Spinal cord (tissue), 10 donors: ENCODE measurements at places on chromosomes 4 and X. TPM values are rescaled to one million over a fixed set of nuclear protein-coding genes. Genes with fewer than 3 reads are reported as not detected.

MAGEC3 gene
- polyA plus RNA-seq = 2.5 TPM

DNA sequence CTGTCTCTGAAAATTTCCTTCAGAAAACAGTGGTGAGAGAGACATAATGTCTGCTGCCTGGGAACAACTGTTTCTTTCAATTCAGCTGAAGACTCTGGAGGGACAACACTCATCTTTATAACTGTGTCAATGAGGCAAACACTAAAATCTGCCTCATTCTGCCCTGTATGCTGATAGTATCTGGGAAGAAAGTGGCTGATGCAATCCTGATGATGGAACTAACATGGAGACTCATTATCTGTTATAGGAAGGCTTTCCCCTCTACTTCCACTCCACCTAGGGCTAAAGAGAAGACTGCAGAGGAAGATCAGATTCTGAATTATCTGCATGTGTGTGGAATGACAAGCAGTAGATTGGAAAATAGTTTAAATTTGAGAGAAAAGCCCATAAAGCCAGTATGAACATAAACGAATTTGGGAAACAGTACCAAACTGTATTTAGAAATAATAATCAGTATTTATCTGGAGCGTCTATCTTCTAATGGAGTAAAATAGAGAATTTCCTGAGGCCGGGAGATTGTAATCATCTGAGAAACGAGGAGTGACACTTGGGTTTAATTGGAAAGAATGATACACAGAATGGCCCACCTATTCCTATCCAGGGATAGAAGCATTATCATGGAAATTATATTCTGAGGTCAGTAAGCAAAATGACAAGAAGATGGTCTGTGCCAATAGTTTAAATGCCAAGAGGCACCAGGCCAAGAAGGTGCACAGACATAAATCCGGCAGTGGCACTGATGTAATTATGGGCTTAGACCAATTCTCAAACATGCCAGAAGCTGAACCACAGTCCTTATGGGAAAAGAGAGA, 85.4 kb downstream of the SHISA3 start:
- DNase-seq = no peak
- H3K27ac ChIP-seq = no peak overlapping the region
- H3K27me3 ChIP-seq = no peaks in the 10 kb centered on the region
- H3K36me3 ChIP-seq = no peaks in the 10 kb centered on the region

C1QTNF7 gene
- polyA plus RNA-seq = 0.54 TPM

DNA sequence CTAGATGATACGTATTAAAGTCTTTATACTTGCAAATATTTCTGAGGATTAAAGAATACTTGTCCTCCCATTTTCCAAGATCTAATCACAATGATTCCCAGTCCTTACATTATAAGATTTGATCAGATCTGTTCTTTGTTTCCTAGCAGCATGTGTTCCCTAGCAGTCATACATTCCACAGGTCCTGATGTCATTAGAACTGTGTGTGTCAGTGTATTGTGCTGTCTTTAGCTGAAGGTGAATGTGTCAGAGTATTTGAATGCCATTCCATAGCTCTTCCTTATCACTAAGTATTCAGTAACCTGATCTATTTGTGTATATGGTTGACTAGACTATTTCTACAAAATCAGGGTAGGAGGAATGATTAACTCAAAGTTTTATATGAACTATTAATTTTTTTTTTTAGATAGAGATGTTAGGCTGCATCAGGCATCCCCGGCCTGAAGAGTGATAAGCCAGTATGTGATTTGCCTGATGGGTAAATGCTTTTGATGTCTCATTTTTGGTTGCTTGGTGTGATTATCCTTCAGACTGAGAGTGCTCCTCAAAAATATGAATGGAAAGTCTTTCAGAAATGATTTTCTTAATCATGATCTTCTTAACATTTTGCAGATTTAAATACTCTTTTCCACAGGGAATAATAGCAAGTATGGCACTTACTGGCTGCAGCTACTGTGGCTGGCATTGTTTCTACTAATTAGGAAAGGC, 4.4 kb downstream of the ADGRL3 start:
- H3K4me1 ChIP-seq = no peaks in the 10 kb centered on the region
- DNase-seq = peak; percentile 76
- H3K4me3 ChIP-seq = peak overlapping the region; percentile 85
- H3K36me3 ChIP-seq = no peaks in the 10 kb centered on the region
- peak overlapping the region; percentile 61 for H3K27ac ChIP-seq
- H3K27me3 ChIP-seq = no peaks in the 10 kb centered on the region

HSPA4L gene
- 23.9 TPM for polyA plus RNA-seq

CENPVL2 gene
- 7.7 TPM for polyA plus RNA-seq

DNA sequence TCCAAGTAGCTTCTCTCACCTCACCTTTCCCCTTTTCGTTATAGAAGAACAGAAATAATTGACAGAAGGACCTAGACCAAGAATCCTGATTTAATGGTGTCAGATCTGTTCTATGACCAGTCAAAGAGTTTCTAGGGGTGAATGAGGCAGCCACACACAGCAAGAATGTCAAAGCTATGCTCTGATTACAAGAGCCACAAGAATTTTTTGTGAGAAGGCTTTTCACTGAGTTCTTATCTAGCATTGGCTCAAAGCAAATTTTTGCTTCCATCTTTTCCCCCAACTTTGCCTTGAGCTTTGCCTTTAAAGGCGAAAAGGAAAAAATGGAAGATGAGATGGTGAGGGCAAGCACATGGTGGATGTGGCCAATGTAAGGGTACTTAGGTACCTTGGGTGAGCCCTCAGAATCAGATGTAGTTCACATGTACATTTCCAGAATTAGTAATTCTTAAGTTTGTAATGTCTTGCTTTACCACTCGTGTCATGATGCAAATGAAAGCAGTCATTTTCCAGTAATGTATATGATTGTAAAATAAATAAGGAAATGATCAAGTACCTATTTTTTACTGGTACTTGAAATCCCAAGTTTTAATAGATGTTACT, 23.5 kb downstream of the FMR1 start:
- H3K4me3 ChIP-seq = no peak overlapping the region
- no peaks in the 10 kb centered on the region for H3K27me3 ChIP-seq
- H3K36me3 ChIP-seq = peaks cover 3% of the 10 kb centered on the region
- H3K4me1 ChIP-seq = no peaks in the 10 kb centered on the region

MUC7 gene
- polyA plus RNA-seq = not detected

- no peak for DNase-seq
- no peaks in the 10 kb centered on the region for H3K36me3 ChIP-seq
- H3K27ac ChIP-seq = no peak overlapping the region
- H3K4me1 ChIP-seq = no peaks in the 10 kb centered on the region
- H3K27me3 ChIP-seq = peaks cover 13% of the 10 kb centered on the region
These were observed 278.3 kb downstream of the PPP1R2C start for GRCh38 chrX:42499620-42500019.
